ENCODE measurements at places on chromosomes 6 and 20.

DNA sequence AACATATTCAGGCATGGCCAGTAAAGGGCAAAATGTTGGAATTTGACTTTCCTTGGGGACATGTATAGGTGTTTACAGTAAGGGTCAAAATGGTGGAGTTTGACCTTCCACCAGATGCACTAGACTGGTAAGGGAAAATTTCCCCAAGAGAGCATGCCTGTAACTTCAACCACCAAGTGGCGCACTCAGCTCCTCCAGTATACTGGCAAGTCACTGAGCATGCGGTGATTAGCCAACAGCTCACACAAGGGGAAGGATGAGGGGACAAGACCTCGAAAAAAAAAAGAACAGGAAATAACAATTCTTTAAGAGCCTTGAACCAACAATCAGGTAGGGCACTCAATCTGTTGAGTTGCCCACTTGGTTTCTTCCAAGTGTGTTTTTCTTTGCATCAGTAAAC lies 140.9 kb downstream of the EYS start:
- DNase-seq: no peak

GRCh38 chr20:58719971-58720371 lies 27.4 kb downstream of the NPEPL1 start:
- no peak for DNase-seq

- DNase-seq: no peak
Observed at GRCh38 chr6:45983062-45983461, 32.6 kb downstream of the CLIC5 start.

GRCh38 chr20:53154540-53154939 lies 182.4 kb downstream of the TSHZ2 start:
- DNase-seq: no peak

GRCh38 chr6:165701564-165702354 lies 38.7 kb upstream of the PDE10A start:
- DNase-seq: no peak

DNA sequence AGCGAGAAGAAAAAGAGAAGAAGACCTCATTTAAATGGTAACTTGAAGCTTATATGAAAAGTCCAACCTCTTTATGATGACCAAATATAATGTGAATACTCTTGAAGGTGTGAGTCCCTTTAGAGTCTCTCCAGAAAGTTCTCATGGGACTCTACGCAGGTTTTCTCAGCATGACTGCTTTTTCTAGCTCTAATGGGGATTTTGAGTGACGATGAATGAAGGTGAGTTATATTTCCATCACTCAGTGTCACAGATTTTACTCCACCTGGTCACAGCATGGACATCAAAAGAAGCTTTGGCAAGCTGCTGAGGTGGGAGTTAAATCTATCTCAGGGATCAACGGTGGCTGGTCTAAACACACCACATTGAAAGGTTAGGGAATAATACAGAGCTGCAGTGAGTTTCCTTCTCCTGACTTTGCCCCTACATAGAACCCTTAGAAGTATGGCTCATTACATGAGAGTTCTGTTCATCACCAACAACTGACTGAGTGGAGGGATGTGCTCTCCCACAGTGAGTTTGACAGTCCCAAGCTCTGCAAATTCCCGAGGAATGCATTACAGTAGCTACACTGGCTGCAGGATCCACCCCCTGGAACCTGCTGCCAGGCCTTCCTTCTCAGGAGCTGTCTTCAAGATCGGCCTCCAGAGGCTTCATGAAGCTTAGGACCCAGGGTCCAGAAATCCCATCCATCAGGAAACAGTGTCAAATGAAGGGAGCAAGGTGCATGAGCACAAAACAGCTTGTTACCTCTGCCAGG lies 126.8 kb downstream of the FOXC1 start:
- no peak for DNase-seq

GRCh38 chr20:39795401-39796272 lies 833.5 kb downstream of the DHX35 start:
- no peak for DNase-seq

DNA sequence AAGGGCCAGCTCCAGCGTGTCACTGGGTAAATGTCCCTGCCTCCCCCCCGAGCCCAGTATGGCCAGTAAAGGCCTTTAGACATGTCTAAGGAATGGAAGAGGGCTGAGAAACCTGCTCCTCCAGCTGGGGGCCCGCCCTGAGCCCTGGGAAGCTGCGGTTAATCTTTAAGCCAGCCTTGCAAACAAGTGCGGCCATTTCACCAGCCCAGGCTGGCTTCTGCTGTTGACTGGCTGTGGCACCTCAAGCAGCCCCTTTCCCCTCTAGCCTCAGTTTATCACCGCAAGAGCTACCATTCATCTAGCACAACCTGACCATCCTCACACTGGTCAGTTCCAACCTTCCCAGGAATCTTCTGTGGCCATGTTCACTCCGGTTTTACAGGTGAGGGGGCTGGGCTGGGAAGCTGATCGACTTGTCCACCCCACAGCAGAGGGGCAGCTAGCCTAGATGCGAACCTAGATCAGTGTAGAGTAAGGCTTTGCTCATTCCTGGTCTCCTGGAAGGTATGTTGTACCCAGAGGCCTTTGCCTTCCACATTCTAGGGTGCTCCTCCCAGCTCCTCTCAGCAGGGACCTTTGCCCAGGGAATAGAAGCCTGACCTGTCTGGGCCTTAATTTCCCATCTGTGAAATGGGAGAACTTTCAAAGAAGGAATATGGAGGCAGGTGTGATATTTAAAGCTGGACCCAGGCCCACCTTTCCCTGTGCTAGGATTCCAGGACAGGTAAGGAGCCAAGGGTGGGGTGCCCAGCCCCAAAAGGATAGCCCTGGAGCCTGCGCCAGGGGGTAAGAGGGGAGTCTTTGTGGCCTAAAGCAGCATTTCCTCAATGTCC lies 1.2 kb upstream of the SRC start:
- no peak for DNase-seq

- no peak for DNase-seq
Observed at GRCh38 chr6:25463441-25463840, 184.3 kb downstream of the CARMIL1 start.

GRCh38 chr6:134549854-134550253 lies 231.9 kb upstream of the SGK1 start:
- DNase-seq: no peak

GRCh38 chr6:5453546-5453945 lies 192.2 kb downstream of the FARS2 start:
- no peak for DNase-seq

- DNase-seq: no peak
Observed at GRCh38 chr6:32117461-32117860, 8.3 kb upstream of the TNXB start.

GRCh38 chr6:157563611-157564284 lies 182.8 kb downstream of the ZDHHC14 start:
- DNase-seq: peak; percentile 7

DNA sequence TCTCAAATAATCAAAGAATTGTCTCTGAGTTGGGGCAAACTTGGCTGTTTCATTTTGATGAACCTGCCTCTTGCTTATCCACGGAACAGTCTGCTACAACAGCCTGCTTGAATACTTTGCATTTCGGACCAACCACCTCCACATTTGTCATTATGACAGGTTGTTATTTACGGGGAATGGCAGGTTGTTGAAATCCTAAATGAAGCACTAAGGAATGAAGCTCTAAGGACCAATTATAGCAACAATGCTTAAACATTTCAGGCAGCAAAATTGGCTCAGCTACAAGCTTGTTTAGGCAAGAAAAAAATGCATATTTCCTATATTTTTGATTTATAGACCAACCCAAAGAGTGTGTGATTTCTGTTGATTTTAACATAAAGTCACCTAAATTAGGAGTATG lies 84.5 kb downstream of the MAP3K7 start:
- no peak for DNase-seq

DNA sequence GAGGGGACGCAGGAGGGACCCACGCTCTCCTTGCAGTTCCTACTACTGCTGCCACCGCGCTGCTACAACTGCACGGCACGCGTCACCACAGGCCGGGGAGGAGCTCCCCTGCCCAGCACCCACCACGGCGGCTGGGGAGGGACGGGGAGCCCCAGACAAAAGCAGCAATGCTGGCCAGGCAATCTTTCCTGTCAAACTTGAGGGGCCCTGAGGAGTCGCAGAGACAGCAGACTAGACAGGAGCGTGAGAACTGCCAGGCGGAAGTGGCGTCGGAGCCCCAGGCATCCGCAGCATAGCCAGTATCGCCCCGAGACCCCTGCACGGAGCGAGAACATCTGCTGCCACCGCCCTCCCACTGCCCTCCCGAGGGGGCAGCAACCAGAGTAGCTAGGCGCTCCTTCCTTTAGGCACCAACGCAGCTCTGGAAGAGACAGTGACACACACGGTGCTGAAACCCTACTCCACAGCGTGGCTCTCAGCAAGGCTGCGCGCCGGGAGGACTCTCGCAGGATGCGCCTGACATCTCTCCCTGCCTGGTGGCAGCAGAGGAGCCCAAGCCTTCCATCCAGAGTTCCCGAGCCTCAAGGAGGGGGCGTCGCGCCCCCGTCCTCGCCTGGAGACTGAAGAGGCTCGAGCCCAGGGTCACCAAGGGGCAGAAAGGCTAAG lies 2.2 kb downstream of the TAF4 start:
- DNase-seq: no peak

DNA sequence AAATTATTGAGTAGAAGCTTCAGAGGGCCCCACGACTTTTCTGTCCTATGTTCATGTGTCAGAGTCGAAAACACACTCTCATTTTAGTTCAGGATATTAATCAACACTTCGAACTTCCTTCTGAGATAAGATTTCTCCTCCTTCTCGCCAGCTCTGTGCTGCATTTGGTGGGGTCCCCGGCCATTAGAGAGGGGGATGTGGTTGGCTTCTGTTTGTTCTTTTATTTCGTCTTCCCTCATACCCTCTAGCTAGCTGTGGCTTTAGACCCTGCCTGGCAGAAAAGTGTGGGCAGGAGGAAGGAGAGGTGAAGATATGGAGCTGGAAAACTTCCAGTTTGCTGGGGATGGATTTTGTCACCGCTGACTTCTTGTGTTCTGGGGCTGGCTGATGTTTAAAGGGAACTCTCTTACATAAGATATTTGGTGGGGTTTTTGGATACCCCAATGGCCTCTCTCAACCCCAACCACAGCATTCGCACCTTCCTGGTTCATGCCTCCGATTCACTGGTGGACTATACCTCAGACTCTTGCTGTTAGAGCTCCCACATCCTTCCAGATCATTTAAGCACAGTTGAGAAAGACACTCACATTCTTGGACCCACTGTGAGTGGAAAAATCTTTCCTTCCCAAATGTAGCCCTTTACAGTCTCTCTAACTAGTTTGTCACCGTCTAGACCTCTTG lies 30.7 kb upstream of the TMX4 start:
- no peak for DNase-seq

- no peak for DNase-seq
Observed at GRCh38 chr20:50548396-50548795, 38.2 kb downstream of the PTPN1 start.

DNA sequence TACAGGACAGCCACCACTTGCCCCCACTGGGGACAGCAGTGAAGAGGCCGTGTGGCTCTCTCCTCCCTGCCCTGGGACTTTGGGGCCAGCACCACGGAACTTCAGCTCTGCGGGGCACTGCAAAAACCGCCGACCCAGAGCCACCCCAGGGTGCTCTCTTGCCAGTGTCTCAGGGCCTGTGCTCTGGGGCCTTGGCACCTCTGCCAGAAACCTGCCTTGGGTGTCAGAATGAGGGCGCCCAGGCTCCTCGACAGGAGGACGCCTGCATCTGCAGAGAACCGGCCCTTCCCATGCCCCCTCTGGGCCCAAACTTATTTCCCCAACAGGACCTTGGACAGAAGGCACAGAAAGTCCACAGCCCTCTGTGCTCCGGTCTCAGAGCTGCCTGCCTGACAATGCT lies 77.2 kb upstream of the MPC1 start:
- no peak for DNase-seq

DNA sequence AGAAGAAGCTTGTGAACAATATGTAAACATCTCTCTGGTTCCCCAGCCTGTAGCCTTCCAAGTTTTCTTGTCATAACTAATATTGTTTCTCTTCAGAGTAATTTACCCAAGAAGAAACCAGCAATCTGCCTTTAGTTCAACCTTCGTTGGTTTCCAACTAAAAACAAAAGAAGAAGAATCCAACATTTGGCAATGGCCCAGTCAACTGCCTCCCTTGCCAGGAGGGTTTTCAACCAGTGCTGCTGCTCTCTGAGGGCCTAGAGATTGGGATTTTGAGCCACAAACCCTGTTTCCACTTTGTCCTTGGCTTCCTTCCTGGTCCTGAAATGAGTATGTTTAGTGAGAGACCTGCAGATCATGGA lies 395.8 kb upstream of the CNR1 start:
- no peak for DNase-seq

DNA sequence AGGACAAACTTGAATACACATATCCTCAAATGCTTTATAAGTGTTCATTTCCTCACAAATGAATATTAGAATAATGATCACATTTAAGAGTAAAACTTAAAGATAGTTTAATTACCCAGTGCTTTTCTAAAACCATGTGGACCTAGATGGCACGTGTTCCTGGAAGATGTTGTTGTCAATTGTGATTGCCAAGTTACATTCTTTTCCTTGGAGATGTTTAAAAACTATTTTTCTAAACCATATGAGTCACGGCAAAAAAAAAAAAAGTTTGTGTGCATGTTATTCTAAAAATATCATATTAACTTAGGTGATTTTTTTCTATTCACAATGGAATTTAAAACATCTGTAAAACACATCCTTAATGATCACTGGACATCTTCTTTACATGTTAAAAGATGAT lies 51.1 kb downstream of the RCAN2 start:
- DNase-seq: peak; percentile 60

DNA sequence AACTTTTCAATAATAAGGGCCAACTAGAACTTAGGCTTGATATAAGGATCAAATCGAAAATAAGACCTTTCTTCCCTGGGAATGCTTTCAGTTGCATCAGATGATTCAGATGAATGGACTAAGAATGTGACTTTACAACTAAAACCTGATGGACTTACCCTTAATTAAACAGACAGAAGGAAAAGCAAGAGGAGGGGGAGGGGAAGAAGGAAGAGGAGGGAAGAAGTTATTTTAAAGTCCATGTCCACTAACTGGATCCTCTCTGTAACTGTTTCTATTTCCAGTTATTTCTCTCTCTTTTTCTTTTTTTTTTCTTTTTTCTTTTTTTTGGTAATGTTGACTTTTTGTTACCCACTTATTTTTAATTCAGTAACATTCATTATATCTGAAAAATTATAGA lies 486.0 kb downstream of the MAFB start:
- DNase-seq: no peak

GRCh38 chr6:1524040-1524480 lies 85.7 kb upstream of the FOXC1 start:
- no peak for DNase-seq

DNA sequence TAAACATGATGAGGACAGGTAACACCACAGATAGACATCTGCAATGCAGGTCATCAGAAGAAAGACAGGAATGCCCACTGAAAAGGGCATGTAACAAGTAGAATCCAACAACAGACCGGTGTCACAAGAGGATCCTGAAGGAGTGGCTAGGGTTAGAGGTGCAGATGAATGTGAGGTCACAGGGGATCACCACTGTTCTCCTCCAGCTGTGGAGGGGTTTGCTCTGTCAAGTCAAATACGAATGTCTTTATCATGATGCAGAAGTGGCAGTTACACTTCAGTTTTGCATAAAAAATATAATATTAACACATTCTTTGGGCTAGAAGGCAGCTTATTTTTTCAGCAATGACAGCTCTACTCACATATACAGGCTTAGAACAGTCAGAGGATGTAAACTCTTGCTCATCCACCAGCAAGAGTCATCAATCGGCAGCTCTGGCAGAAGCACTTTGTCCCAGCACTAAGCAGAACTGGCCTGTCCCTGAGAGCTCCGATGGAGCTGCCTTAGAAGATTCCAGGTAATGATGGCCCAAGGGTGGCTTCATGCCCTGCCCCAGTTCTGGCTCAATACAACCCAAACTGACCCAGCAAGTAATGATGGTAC lies 130.4 kb upstream of the TRAF3IP2 start:
- no peak for DNase-seq

GRCh38 chr6:21332660-21333059 lies 260.9 kb upstream of the SOX4 start:
- DNase-seq: no peak

Data from BJ (cell line).